NCI-H187 (cell line): ENCODE measurements at places on chromosomes 1 and 21.

- no peak for DNase-seq
Observed at GRCh38 chr1:113976609-113977278, 2.5 kb upstream of the OLFML3 start.

- no peak for DNase-seq
Observed at GRCh38 chr1:86811142-86811924, 102.6 kb downstream of the SELENOF start.

DNA sequence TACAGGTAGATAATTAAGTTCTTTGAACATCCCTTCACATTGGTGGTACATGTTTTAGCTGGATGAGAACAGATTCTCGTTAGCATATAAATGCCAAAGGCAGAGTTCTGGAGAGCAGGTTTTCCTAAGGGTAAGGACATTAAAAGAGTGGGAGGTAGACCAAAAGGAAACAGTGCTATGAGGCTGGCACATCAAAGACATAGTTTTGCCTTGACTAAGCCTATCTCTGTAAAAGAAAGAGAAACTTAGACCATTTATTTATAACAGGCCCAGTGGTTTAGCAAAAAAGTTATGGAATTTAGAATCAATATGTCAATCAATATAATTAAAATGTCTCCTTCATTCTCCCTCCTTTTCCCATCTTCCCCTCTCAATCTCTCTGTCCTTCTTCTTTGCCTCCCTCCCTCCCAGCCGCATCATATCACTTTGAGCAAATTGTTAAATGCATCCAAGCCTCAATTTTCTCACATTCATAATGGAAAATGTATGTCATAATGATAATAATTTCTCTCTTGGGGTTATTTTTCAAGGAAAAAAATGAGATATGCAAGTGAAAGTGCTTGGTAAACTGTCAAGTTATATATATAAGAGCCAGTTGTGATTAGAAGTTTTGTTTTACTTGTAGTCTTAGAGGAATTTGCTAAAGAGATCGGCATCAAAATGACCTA, 209.9 kb upstream of the SGIP1 start:
- no peak for DNase-seq

DNA sequence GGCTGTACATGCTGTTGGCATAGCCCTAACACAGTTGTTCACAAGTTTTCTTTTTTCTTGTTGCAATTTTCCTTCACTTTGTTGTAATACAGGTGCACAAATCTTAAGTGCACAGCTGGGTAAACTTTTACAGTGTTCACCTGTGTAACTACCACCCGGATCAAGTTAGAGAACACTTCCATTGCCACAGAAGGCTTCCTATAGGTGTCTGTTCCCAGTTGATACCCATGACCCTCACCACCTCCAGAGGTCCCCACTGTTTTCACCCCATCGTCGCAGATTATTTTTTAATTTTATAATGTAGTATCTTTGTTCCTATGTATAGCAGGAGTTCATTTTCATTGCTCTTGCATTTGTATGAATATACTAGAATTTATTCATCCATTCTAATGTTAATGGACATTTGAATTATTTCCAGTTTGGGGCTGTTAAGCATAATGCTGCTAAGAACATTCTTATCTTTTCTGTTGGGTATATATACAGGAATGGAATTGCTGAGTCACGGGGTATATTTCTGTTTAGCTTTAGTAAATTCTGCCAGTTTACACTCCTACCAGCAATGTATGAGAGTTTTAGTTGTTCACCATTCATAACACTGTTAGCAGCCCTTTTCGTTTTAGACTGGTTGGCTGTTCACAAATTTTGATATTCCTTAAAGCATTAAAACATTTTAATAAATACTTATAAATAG, 16.4 kb downstream of the SPRTN start:
- no peak for DNase-seq

GRCh38 chr1:110542725-110543124, 23.8 kb upstream of the KCNA10 start:
- DNase-seq, result no peak

DNA sequence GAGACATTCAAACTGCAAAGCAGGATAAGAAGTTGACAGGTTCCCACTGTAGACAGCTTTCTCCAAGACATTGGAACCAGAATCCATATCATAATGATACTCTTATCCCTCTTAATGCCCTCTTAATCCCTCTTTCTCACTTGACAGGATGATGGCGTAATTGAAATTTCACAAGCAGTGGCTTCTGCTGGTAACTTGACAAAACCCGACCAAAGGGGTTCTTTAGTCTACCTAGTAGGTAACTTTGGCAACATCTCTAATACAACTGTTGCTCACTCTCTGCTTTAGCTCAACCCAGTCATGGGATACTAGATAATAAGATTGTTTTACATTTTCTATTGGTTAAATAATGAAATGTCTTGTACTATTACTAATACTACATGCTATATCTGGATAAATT, 34.7 kb downstream of the S100A10 start:
- no peak for DNase-seq
